Naive B cell (primary cell): ENCODE measurements at places on chromosomes 2 and 18.

DNA sequence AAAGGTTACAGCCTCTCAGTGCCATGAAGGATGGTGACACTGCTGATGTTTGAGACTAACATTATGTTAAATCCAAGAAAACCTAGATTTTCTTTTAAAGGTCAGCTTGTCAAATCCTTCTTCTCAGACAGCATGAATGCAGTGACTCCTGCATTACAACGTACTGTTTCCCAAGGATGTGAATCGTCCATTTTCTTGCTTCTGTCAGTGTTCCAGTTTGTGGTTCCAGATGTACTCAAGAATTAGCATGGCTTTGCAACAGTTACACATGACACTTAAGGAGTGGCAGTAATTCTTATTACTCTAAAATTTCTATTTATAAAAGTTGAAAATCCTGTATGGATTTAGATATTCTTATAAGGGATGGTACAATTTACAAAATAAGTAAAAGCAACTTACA, 1.5 kb upstream of the TTC39C start:
- no peak for DNase-seq

GRCh38 chr2:179853108-179853507, 8.3 kb downstream of the ZNF385B start:
- DNase-seq, result no peak

- no peak for DNase-seq
These were observed 1761.2 kb upstream of the CELF4 start for GRCh38 chr18:39326772-39327171.

DNA sequence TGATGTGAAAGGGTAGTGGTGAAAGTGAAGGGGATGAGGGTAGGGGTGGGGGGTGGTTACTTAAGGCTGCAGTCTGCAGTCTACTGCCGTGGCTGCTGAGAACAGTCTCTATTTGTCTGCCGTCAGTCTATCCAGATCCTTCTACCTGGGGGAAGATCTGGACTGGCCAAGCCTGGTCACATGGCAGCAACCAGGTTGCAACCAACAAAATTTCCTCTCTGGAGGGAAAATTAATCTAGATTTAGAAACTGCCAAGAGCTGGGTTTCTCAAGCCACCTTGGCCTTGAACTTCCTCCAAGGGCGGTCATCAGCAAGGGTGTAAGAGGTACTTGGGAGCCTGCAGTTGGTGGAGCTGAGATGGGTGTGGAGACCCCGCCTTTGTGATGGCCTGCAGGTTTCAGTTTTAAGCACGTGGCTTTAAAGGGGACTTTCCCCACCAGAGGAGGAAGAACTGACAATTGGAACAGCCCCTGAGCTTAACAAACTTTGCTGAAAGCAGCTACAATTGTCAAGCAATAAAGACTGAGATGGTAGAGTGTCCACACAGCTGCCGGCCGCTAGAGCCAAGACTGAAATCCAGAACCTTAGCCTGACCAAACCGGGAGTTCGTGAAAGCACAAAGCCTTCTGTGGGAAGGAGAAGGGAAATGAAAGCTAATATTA, 31.4 kb upstream of the KCMF1 start:
- peak; percentile 83 for DNase-seq

DNA sequence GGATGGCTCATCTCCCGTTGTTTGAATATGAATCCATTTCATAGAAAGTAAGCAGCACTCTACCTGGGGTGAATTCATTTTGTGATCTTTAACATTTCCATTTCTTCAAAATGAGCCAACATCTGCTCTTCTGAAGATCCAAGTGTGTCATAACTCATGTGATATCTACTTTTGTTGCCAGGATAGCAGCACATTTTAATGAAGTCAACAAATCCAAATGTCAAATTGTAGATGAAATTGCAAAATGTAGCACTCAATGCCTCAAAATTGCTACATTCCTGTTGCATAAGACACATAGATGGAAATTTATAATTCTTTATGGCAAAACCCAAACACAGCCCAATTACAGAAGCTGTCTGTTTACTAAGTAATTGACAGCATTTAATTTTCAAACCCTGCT, 360.7 kb downstream of the TMX3 start:
- DNase-seq, result no peak

DNA sequence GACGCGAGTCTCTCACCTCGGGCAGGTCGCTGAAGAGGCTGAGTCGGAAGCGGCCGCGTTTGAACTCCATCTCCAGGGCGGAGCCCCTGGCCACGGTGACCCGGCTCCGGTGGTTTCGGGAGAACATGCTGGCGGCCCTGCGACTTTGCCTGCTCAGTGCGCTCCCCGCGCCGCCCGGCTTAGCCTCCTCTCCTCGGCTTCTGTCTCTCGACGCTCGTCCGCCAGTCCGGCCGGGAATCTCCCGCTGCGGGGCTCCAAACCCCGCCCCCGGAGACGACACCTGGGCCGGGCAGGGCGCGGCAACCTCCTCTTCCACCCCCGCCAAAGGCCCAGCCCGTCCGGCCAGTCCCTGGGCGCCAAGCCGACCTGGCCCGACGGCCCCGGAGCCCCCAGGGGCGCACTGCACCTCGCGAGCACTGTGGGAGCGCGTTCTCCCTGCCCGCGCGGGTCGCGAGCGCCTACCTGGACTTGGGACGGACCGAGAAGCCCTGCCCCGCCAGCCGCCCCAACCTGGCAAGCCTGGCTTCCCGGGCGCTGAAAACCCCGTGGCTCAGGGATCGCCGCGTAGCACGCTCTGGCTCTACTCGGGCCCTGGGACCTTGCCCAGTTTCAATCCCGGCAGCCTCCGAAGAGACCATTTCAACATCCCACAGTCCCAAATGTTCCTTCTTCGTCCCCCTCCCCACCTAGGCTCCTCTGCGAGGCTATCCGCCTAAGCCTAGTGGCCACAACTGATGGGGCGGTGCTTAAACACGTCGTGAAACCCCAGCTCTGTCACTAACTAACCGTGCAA, at the start of gene RTKN:
Gene RTKN (minus strand): TSS at position 248 of the 793 bp plus-strand sequence. CDS start 121 bp downstream, at position 127.
- no peak for DNase-seq

GRCh38 chr2:201185863-201186262, 2.9 kb downstream of the CASP10 start:
- peak; percentile 15 for DNase-seq

- no peak for DNase-seq
These were observed 419.5 kb downstream of the NUP35 start for GRCh38 chr2:183543731-183544130.

- no peak for DNase-seq
These were observed 50.1 kb upstream of the IGFBP2 start for GRCh38 chr2:216583147-216583546.

GRCh38 chr18:36786686-36787085, 42.1 kb downstream of the TPGS2 start:
- DNase-seq, result no peak

DNA sequence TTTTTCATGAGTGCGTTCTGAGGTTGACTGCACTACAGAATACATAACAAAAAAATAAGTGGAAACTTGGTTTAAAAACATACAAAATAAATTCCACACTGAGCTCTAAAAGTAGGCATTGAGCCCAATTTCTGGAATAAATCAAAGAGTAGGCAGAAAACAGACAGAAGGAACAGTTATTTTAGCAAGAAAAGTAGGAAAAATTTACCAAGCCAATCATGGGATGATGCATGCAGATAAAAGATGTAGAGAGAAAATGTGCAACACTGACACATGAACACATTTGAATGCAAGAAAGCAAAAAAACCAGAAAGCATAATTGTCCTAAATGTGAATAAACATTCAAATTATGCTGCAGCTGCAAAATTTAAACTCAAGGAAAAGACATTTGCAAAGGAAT, 308.3 kb downstream of the DLGAP1 start:
- DNase-seq, result no peak

DNA sequence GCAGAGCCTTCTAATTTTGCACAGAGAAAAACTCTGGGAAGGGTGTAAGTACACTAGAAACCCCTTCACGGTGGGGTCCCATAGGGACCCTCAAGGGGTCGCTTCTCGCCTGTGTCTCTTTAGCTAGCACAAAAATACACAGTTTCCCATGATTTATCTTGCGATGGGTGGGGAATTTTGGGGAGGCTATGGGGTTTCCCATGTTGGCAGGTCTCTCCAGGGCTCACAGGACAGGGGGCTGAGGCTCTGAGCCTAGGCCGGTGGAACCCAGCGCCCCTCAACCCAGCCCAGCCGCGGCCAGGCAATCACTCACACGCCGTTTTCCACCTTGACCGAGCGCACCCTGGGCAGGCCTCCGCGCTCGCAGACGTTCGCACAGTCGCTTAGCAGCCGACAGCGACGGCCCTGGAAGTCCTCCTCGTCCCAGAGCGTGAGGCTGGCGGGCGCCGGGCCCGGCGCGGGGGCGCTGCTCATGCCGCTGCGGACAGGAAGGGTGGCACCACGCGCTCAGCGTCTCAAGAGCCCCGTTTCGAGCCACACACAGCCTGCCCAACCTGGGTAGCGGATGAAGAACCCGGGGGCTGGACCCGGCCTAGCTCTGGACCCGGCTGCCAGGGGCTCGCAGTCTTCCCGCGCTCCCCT, 398 bp downstream of the CRYBA2 start:
- no peak for DNase-seq

DNA sequence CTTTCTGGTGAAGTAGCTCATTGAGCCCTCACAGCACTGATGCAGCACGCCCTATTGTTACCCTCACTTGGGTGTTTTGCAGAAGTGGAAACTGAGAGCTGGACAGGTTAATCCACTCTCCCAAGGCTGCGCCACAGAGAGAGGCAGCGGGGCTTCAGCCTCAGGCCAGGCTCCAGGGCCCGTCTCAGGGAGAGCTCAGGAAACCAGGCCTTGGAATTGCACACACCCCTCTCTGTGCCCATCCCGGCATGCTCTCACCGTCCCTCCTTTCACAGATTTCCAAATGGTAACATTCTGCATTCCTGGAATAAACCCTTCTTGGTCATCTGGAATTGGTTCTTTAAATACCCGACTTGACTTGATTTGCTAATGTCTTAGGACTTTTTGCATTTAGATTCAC, 51.5 kb downstream of the TWIST2 start:
- no peak for DNase-seq

GRCh38 chr2:17644997-17645720, 104.7 kb downstream of the VSNL1 start:
- DNase-seq, result no peak

DNA sequence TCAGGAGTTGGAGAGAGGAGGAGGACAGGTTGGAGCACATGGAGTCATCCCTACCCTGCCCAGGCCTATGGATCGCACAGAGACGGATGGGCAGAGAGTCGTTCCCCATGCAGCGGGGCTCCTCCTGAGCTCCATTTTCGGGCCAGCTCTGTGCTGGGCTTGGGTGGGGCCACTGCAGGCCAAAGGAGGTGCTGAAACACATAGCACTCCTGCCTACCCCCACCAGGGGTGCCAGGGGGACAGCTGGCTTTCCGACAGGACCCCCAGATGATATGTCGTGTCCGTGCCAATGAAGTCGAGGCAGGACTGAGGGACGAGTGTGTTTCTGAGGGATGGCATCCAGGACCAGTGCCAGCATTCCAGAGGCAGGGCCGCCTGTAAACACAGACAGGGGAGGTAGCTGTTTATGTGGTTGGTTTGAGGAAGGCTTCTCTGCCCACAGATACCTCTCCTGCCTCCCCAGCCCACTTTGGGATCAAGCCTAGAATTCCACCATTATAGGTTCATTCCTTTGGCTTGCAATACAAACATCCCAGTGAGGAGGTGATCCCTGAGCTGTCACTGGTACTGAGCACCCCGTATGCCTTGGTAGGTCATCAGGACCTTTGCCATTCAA, 116.6 kb downstream of the GLI2 start:
- DNase-seq, result no peak

DNA sequence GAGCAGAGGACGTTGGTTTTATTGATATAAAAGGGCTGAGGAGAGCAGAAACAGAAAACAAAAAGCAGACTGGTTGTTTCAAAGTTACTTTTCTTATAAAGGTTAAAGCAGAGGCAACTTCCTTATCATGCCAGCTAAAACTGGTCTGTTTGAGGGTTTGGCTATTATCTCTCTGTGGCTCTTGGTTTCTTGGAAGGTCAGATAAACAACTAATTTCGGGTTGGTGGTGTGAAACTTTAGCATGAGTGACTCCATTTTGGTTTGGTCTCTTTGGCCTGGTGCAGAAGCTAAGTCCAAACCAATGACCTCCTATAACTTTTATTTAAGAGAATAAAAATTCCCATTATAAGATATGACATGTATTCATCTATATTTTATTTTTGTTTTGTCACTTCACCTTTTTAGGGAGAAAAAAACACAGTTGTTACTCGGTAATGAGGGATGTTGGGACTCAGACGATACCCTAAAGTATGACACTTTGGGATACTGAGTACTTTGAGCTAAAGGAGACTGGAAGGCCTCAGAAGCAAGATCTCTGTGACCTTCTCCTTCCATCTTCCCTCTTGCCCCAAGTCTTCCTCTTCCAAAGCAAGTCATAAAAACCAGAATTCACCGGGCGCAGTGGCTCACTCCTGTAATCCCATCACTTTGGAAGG, 23.3 kb downstream of the TNFAIP6 start:
- DNase-seq, result no peak

DNA sequence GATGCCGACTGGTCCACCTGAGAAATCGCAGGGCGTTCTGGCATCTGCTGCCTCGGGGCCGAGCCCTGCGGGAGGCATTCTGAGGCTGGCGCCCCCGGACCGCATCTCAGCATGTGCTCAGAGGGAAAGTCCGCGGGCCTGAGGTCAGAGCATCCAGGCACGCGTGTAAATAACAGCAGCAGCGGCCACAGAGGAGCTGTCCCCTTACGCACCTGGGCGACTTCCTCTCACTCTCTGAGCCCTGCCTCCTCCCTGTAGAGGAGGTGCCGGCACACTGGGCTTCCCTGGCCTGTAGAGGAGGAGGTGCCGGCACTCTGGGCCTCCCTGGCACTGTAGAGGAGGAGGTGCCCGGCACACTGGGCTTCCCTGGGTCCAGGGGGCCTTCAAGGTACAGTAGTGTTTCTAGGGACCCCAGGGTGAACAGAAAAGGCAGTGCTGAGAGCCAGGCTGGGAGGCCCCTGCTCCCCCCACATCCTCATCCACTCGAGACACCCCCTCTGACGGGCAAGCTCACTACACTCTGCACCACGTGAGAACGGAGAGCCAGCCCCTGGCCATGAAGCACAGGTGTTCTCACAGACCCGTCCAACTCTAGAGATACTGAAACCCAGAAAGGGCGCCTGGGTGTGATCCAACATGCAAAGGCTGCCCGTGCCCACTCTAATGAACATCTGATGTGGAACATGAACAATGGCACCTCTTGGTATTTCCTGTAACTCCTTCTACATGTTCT, 263.5 kb downstream of the HDAC4 start:
- no peak for DNase-seq

GRCh38 chr18:37484983-37485834, 80.4 kb downstream of the CELF4 start:
- DNase-seq, result no peak

- no peak for DNase-seq
These were observed 46.3 kb downstream of the ASB1 start for GRCh38 chr2:238473014-238473413.

DNA sequence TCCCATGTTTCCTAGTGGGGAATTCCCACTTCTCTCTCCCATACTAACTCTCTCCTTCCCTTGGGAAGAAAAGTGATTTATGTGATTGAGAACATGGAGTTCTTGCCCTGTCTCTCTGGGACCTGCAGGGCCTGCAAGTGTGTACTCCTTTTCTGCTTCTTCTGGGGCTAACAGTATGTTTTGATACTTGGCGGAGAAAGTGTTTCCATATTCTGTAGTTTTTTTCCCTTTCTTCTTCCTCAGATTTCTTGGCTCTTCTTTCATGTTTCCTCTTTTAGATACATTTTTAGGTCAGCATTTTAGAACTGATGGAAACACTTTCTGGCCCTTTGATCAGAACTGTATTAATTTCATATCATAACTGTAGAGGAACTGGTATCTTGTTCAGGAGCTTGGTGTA, 352.2 kb downstream of the DLGAP1 start:
- no peak for DNase-seq
